ENCODE measurements at places on chromosomes 3 and 15. TPM values are rescaled to one million over a fixed set of nuclear protein-coding genes. Genes with fewer than 3 reads are reported as not detected.

GRCh38 chr3:72632129-72632528 lies 216.1 kb downstream of the SHQ1 start:
- no peak for DNase-seq

- no peak for DNase-seq
Measured at GRCh38 chr3:20380295-20380694, 194.3 kb upstream of the SGO1 start.

DNA sequence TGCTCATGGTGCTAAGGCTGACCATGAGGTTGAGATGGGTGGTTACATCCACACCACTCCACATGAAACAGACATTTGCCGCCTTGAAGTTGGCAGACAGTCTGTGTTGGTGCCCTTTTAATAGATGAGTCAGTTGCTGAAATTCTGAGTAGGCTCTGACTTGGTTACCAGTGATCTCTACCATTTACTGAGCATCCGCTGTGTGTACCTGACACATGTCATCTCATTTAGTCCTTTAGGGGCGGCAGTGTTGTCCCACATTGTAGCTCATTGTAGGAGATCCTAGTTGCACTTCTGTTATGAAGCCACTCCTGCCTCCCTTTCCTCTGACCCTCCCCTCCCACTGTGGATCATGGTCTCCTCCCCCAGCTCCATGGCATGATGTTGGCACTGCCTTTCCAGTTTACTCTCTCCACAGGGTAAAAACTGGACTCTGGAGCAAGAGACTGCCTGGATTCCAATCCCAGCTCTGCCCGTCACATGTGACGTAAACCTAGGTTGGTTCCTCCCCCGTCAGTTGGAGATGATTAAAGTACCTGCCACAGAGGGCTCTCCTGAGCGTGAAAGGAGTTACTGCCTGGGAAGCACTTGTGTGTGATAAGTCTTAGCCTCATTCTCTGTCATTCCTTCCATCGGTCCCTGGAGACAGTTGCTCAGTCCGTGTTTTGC lies 21.6 kb downstream of the SLCO3A1 start:
- DNase-seq: no peak

DNA sequence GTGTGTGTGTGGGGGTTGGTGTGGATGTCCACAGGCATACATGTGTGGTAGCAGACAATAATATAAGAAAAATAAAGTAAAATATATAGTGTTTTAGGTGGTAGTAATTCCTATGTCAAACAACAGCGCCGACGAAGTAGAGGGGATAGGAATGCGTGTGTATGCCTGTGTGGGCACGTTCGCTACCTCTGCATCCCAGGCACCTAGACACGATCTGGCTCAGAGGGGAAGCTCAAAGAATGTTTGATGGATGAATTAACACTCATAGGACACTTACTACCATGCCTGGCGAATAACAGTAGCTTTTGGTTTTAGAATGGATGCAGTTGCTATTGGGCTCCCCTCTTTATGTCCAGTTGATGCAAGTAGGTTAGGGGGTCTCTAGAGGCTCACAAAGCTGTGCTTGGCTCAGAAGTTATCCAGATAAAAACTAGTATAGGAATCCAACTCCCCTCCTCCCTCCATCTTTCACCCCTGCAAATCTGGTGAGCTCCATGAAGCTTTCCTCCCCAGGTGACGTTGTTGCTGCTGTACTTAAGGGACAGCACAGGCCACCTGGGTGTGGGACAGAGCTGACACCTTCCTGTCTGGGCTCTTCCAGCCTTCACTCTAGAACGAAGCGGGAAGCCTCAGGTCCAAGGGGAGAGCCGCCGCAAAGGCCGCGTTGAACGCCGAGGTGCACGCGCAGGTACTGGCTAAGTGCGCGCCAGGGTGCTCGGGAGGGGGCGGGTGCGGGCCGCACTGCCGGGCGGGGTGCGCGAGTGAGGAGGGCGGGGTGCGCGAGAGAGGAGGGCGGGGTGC lies 192.6 kb upstream of the LYSMD4 start:
- DNase-seq: peak; percentile 62

DNA sequence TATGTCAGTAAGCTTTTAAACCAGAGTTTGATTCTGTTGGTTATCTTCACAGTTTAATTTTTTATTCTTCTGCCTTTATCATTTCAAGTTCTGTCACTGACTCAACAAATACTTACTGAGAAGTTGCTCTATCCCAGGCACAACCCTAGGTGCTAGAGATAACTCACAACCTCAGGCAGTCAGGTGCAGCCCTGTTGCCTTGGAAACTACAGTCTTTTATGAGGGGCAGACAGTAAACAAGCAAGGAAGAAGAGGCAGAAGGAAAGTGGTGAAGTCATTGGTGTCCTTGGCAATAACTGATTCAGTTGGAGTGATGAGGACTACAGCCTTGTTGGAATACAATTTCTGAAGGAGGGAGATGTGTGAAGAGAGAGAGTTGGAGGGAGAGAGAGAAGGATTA lies 142.1 kb upstream of the LRTM1 start:
- no peak for DNase-seq

GRCh38 chr3:108130701-108131474 lies 40.1 kb upstream of the CD47 start:
- DNase-seq: peak; percentile 25

GRCh38 chr3:197794115-197794514 lies 3.1 kb downstream of the LRCH3 start:
- DNase-seq: no peak

DNA sequence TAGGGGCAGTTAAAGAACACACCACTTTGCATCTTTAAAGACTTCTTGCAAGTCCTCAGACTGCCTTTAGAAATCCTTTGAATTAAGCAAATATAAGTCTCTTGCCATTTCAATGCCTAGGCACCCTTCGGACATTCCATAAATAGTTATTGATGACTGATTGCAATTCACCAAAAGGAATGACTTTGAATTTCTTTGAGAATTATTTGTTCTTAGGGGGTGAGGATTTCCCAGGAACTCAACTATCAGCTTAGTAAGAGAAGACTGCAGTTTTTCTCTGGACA lies 495 bp upstream of the MYEF2 start:
- no peak for DNase-seq

DNA sequence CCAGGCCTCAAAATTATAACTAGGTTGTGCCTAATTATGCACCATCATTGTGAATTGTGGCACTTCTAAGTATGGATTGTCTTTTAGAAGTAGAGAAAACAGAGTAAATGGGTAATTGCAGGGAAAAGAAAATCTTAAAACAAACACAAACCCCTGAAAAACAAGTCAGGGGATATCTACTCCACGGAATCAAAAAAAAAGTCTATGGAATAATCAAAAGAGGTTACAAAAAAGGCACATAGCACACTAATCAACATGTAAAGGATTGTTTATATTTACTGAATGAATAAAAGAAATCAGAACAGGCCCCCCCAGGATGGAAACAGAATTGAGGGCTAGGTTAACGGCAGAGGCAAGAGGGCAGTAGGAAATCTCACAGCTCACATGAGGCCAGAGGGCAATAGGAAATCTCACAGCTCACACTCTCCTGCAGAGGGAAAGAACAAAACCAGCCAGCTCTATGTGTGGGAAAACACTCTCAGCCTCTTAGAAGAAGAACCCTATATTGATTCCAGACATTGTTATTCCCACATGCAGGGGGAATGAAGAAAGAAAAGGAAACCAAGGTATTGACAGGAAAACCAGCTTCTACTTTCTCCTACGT lies 72.7 kb upstream of the FNDC3B start:
- DNase-seq: peak; percentile 84

DNA sequence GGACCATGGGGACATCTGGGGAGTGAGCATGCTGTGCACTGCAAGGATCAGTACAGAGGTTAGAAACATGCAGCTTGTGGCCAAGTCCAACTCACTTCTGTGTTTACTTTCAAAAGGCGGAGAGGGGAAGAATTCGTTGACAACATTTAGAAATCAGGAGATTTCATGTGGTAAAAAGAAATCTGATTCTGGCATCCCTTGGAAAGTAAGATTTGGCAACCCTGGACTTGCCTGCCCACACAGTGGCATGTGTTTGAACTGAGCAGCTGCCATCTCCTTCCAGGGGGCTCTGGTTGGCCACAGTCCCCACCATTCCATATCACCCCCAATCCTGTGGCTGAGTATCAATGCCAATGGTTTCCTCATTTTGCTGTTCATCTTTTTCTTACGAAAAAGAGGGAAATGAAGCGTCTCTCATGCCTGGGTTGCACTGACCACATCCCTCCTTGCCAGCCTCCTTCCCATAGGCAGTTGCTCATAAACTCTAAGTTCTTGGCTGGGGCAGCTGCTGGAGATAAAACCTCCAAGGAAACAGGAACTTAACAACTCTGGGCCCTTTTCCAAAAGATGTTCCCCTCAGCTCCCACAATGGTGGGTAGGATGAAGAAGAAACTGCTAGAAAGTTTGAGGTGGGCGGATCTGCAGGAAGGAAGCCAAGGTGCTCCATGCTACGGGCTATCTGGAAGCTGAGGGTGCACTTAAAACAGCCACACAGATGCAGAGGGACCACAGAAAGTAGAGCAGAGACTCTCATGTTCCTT lies 29.2 kb downstream of the SLC6A11 start:
- DNase-seq: no peak

GRCh38 chr3:13626396-13626795 lies 77.5 kb downstream of the FBLN2 start:
- DNase-seq: no peak

DNA sequence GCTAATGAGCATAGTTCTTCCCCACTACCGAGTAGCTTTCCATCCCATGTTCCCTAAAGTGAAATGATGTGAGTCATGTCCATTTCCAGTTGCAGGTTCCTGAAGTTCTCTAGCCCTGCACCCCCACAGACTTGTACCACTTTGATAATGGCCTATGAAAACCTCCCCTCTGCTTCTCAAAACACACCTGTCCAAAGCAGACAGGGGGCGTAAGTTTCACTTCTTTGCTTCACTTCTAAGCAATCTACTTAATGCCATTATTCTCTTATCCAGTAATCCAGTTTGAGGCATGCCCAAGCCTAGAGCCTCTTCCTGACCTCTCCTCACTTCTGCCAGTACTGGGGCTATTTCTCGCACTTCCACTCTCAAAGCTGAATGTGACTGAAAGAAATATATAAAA lies 305.1 kb downstream of the IGSF11 start:
- DNase-seq: no peak

- DNase-seq: no peak
Measured at GRCh38 chr3:42524751-42525150, 22.3 kb downstream of the VIPR1 start.

- DNase-seq: no peak
Measured at GRCh38 chr15:89299896-89300295, 34.7 kb downstream of the POLG start.

DNA sequence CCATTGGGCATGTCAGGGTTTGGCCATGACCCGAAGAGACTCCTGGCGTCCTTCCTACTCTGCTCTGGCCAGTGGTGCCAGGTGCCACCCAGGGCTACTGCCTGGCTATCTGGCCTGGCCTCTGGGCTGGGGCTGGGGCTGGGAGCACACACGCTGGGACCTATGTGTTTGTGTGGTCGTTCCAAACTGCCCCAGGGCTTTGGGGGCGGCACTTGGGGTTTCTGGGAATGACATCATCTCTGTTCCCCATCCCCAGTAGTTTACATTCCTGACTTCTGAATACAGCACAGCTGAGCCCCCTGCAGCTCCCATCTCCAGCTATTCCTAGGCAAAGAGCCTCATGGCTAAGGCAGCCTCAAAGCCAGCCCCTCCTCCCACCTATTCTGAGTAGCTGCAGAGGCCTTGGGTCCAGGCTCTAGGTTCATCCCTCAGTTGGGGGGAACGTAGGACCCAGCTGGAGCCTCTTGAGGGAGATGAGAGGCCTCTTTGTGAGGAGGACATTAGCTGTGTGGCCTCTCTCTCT lies 24.3 kb downstream of the PLEKHO2 start:
- no peak for DNase-seq

DNA sequence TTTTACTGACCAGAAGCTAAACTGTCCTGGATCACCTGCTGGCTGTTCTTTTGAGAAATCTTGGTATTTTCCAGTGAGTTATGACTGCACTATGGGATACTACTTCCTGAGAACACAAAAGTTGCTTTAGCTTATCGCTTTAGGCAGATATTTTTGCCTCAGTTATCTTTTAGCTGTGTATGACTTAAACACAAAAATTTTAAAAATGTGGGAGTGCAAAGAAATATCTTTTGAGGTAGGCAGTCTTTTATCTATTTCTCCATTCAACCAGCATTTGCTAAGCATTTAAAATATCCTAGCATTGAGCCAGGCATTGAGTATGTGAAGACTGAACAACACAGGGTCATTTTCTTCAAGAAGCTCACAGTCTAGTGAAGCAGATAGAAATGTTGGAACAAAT lies 981.9 kb downstream of the FHIT start:
- no peak for DNase-seq

DNA sequence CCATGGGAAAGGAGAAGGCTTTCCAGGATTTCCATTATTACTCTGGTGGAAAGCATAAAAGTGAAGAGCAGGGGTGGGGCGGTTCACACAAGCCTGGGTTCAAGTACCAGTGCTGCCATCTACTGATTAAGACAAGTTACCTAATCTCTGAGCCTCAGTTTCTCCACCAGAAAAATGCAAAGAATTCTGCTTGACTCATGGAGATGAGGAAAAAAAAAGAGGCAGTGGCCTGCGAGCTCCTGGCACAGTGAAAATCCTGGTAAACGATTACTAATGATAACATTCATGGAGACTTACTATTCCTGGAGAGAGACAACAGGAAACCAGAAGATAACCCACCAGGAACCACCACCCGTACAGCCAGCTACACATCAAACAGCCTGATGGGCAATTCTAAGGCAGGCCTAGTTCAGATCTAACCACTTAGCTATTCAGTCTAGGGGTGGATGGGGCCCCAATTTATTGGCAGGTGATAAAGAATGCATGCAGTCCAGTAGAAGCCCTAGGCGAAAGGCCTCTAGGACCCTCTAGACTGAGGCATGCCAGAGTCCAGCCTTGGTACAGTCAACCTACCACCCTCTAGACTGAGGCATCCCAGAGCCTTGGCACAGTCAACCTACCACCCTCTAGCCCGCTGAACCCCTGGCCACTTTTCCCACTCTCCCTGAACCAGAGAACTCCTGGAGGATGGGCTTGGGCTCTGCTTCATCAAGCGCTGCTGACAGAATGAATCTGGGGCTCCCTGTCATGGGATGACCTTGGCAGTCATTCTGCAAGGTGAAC lies 2.5 kb downstream of the AMOTL2 start:
- no peak for DNase-seq

ZPLD1 gene
- total RNA-seq: 0.10 TPM

XIRP1 gene
- total RNA-seq: 11.8 TPM

NPAP1 gene
- total RNA-seq: not detected

PDZRN3 gene
- total RNA-seq: 66.5 TPM

LTK gene
- 0.69 TPM for total RNA-seq

GHSR gene
- not detected for total RNA-seq

SCN11A gene
- total RNA-seq: 1.9 TPM

POPDC2 gene
- total RNA-seq: 5.5 TPM

All from skin of body (tissue), 3 donors.